ENCODE measurements at places on chromosomes 13 and 19.
A peak's percentile ranks its signal among the peaks of the same experiment; 100 is the strongest.

DNA sequence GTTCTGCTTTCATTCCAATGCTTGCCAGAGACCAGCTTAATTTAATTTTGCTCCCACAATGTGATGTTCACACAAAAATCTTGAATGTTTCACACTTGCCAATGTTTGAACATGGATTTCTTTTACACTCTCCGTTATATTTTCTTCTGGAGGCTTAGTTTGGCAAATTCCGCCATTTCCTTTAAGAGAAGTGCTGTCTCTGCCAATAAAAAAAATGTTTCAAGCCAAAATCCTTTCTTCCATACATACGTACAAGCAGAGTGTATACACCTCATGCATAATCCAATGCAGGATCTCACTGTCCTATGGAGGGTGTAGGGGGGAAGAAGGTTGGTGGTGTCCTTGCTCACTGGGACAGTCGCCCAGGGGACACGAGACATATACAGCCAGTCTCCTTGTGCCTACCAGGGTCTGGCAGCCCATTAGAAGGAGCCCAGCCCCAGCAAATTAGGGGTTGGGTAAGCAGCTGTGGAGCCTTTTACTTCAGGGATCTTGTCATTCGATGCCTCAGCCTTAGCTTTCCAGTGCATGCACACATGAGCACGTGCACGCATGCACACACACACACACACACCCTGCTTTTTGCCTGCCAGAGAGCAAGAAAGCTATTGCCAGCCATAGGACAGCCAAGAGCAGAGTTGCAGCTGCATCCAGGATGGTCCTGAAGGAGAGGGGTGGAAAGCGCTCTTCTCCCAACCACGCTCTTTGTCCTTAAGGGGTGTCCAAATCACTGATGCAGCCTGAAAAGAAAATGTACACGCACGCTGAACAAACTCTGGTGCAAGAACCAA is 208.3 kb downstream of the FOXO1 start:
- no peak for DNase-seq

DNA sequence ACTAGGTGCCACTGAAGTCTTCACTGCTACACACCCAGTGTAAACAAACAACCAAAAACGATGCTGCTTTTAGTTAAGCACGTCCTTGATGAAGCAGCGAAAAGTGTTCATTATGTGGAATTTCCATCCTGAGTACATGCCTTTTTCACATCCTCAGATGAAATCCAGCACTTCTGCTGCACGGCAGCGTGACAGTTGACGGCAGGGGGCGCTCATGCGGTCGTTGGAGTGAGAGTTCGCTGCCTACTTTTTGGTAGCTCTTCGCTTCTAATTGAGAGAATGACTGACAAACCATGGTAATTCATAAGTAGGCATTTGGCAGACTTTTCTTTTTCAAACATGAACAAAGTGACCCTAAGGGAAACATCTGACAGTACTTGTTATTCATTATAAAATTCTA is 1124.9 kb downstream of the EFNB2 start:
- DNase-seq, result no peak

DNA sequence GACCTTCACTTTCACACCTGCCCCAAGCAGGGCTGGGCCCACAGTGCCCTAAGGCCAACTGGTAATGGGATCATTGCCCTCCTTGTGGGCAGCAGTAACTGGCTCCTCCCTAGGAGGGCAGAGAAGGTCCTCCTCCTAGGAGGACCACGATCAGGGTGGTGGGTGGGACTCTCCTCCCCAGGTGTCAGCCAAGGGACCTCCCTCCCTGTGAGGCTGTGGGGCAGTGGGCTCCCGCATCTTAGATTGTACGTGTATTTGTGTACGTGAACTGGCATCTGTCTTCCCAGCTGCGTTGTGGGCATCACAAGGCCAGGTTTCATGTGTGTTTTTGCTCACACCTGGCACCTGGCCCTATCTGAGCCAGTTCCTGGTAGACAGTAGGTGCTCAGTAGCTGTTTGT is 111.8 kb downstream of the SOX1 start:
- no peak for DNase-seq

- DNase-seq, result peak; percentile 5
These were observed 7.4 kb upstream of the C5AR1 start for GRCh38 chr19:47302249-47302648.

DNA sequence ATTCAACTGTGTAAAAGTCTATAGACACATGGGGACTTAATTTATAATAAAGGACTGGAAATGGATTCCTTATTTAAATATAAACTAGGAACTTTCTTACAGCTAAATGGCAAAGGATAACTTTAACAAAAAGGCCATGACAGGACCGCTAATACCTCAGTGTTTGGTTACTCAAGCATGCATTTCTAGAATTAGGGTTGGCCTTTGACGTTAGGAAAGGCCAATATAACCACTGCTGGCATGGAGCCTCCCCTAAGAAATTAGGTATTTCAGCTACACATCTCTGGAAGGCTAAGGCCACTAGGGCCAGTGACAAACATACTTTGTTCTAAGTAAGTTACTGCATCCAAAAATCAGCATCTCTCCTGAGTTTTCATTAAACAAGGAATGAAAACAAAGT is 9.3 kb downstream of the PEG3 start:
- no peak for DNase-seq

DNA sequence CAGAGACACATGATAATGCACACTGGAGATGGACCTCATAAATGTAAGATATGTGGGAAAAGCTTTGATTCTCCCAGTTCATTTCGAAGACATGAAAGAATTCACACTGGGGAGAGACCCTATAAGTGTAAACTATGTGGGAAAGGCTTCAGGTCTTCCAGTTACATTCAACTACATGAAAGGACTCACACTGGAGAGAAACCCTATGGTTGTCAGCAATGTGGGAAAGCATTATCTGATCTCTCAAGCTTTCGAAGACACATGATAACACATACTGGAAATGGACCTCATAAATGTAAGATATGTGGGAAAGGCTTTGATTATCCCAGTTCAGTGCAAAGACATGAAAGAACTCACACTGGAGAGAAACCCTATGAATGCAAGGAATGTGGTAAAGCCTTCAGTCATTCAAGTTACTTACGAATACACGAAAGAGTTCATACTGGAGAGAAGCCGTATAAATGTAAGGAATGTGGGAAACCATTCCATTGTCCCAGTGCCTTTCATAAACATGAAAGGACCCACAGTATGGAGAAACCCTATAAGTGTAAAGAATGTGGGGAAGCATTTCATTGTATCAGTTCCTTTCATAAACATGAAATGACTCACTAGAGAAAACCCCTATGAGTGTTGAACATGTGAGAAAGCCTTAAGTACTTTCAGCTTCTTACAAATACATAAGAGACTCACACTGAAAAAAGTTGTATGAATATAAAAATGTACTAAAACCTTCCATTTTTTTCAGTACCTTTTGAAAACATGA is 14.7 kb downstream of the ZNF441 start:
- no peak for DNase-seq

GRCh38 chr13:107993239-107993949 is 221.9 kb downstream of the LIG4 start:
- DNase-seq, result no peak

GRCh38 chr19:49515767-49516166 is 3.3 kb downstream of the FCGRT start:
- DNase-seq, result peak; percentile 96

DNA sequence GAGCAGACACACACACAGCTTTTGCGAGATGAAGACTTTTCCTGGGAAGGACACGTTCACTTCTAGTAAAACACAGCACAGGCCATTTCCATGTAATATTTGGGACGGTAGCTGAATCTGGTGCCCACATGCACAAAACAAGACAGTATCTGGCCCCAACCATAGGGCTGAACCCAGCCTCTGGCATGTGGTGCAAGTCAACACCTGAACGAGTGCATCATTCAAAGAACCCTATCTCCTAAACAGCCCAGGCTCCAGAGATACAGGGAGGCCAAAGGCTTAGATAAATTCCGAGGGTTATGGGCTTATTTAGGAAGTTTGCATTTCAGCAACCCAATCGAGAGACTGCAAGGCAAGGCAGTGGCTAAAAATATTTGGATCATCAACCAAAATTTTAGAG is 2.7 kb upstream of the TFDP1 start:
- DNase-seq, result no peak

GRCh38 chr19:51552996-51553725 is 17.9 kb upstream of the ZNF175 start:
- DNase-seq, result peak; percentile 39

DNA sequence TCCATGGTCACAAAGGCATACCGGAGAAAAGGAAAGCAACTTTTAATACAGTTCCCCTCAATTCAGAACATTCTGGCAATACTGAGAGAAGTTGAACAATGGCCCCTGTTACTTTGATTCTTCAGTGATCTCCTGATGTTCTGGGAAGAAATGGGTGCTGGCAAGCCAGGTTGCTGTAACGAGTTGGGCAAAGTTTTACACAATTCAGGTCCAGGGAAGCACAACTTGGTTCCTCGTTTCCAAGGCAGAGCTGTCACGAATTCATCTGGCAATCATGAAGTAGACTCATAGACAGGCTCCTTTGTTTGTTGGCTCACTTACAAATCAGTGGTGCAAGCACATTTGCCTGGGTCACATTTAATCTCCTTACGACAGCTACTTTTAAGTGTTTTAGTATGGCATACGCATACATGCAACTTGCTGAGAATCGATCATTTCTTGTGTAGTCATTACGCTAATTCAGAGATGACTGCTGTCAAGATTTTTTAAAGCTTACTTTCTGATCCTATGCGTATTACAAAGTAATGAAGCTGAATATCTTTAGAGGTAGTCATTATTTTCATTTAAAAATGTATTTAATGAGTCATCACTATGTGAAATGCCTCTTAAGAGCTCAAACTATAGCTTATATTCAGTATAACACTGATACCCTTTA is 174.7 kb downstream of the GPC5 start:
- DNase-seq, result no peak

- DNase-seq, result peak; percentile 70
These were observed 64.2 kb downstream of the LNX2 start for GRCh38 chr13:27556109-27556508.

DNA sequence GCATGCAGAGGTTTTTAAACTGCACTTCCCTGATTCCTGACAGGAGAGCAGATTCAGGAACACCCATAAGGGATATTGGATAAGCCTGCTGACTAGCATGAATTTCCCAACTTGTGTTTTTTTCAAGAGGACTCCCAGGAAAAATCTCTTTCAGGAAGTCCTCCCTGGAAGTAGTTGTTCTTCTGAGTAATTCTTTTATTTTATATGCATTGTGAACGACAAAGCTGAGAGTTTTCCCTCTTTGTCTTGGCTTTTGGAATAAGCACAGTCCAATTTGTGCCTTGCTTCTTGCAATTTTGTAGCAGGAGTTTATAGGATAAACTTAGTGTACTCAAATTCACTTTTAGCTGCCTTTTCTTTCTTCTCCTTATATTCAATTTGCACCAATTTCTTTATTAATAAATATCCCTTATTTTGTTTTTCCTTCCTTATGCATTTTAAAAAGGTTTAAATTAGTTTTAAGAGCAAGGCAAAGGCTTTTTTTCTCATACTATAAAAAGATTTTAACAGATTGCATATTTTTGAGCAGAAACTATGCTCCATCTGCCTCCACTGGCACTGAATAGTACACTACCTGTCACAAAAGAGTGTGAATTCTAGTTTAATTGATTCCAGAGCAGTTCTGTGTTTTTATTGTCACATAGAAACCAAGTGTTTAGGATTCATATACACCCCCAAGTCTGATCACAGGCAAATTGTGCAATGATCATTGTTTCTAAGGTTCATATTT is 543.3 kb upstream of the SPRY2 start:
- no peak for DNase-seq

GRCh38 chr13:51397262-51397941 is 55.4 kb downstream of the INTS6 start:
- DNase-seq, result no peak

- no peak for DNase-seq
These were observed 109.2 kb upstream of the MCF2L start for GRCh38 chr13:112859817-112860190.

DNA sequence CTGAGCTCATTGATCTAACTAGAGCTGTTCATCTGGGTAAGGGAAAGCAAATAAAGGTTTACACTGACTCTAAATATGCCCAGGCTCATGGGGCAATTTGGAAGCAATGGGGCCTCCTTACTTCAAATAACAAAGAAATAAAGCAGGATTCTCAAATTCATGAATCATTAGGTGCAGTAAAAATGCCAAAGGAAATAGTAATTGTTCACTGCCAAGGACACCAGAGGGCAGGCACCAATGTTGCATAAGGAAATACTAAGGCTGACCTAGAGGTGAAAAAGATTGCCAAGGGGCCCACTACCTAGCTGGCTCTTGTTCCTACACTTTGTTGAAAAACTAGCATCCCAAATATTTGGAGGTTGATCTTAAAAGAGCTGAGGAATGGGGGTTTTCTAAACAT is 1686.7 kb upstream of the MIR17HG start:
- no peak for DNase-seq

GRCh38 chr13:99656844-99657381 is 155.6 kb downstream of the TM9SF2 start:
- no peak for DNase-seq

- DNase-seq, result no peak
These were observed 1.9 kb downstream of the BBC3 start for GRCh38 chr19:47228937-47229675.

DNA sequence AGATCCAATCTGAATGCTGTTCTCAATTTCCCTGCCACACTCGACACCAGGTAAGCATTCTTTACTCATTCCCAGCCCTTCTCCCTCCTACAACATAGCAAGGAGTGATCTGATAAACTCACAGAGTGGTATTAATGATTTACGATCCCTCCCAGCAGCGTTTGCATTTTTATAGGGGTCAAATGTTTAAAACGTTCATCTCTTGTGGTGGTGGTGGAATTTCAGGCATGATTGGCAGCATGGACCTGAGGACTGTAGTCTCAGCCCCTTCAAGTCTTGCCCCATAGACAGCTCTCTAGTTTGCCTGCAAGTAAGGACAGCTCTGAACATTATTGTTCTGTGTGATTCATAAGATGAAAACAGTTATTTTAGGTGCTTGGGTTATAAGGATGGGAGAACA is 565.7 kb downstream of the EFNB2 start:
- no peak for DNase-seq

- DNase-seq, result peak; percentile 14
These were observed 156.4 kb upstream of the FREM2 start for GRCh38 chr13:38530492-38530891.

DNA sequence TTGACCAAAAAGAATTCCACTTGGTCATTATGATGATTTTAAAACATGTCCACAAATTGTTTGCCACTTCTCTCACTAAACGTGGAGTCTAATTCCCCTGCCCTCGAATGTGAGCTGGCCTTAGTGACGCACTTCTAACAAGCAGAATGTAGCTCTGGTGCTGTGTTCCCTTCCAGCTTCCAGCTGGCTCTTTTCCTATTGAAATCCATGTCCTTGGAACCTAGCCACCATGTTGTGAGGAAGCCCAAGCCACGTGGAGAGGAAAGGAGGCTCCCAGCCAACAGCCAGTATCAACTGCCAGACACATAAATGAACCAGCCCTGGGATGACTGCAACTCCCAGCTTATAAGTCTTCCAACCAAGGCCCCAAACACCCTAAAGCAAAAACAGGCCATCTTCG is 23.6 kb upstream of the CEBPA start:
- no peak for DNase-seq

GRCh38 chr13:85216576-85216975 is 582.6 kb downstream of the SLITRK6 start:
- no peak for DNase-seq

- DNase-seq, result no peak
These were observed 163.7 kb downstream of the URI1 start for GRCh38 chr19:30105727-30106126.

GRCh38 chr13:110448230-110448629 is 113.3 kb downstream of the RAB20 start:
- DNase-seq, result no peak

GRCh38 chr13:99185606-99186005 is 15.0 kb upstream of the UBAC2 start:
- no peak for DNase-seq
